ENCODE measurements at places on chromosomes 7 and 10.

DNA sequence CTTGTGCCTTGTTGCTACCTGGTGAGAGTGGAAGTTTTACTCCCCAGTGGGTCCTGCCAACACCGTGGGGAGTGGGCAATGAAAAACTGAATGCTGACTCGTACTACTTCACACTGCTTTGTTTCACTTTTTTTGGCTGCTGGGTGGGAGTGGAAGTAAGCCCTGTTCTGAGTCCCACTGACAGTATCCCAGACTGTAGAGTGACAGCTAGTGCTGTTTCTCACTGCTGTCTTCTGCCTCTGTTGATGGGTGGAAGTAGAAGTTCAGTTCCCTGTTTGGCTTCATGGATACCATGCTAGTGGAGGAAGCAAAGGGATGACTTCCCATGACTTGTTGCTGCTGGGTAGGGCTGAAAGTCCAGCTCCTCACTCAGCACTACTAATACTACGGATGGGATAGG lies 98.4 kb downstream of the STK31 start:
- DNase-seq, result no peak

- DNase-seq, result no peak
Measured at GRCh38 chr7:42677751-42678699, 233.8 kb downstream of the C7orf25 start.

DNA sequence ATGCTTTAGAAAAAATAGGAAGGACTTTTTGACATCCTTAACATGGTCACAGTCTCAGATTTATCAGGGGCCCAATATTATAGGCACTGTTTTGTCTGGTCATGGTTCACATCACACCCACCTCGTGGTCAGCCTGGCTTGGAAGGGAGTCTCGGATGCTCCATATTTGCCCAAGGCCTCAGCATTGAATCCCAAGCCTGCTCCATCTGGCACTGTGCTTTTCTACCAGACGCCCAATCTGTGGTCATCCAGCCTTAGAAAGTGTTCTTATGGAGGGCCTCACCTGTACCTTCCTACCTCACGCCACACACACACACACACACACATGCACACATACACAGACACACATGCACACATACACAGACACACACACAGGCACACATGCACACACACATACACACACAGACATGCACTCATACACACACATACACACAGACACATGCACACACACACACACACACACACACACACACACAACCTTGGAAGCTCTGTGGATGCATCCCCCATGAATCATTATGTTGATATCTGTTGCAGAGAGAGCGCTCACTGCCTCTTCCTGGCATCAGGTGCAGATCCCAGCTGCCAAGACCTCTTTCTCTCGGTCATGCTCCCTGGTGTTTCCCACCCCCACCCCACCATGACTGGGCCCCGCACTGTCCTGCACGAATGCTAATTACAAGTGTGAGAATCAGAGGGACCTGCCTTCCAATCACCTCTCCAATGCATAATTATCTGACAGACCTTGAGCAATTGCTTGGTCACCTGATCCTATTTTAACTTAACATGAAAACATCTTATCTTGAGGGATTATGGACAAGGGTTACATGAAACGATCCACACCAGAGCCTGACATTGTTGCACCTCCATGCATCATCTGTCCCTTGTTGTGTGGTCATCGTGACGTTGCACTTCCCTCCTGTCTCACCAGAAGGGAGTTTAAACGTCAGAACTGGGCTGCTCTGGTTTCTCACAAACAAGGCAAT lies 122.7 kb upstream of the TMEM72 start:
- DNase-seq, result no peak

DNA sequence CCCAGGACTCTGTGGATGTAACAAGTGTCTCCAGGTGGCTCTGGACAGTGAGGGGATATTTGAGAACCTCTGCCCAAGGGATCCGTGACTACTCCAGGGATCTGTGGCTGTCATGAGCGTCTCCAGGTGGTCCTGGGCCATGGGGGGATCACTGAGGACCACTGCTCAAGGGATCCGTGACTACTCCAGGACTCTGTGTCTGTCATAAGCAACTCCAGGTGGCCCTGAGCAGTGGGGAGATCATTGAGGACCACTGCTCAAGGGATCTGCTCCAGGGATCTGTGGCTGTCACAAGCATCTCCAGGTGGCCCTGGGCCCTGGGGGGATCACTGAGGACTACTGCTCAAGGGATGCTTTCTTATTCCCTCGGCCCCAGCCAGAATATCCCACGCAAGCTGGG lies 133.2 kb upstream of the ADARB2 start:
- DNase-seq, result no peak

GRCh38 chr7:6588566-6588965 lies 1.3 kb upstream of the INTS15 start:
- DNase-seq, result peak; percentile 51

DNA sequence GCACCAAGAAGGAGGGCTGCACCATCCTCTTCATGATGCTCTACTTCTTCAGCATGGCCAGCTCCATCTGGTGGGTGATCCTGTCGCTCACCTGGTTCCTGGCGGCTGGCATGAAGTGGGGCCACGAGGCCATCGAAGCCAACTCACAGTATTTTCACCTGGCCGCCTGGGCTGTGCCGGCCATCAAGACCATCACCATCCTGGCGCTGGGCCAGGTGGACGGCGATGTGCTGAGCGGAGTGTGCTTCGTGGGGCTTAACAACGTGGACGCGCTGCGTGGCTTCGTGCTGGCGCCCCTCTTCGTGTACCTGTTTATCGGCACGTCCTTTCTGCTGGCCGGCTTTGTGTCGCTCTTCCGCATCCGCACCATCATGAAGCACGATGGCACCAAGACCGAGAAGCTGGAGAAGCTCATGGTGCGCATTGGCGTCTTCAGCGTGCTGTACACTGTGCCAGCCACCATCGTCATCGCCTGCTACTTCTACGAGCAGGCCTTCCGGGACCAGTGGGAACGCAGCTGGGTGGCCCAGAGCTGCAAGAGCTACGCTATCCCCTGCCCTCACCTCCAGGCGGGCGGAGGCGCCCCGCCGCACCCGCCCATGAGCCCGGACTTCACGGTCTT lies 1.9 kb downstream of the FZD1 start:
- DNase-seq, result no peak

GRCh38 chr7:64887756-64888508 lies 15.1 kb upstream of the ZNF273 start:
- peak; percentile 27 for DNase-seq

DNA sequence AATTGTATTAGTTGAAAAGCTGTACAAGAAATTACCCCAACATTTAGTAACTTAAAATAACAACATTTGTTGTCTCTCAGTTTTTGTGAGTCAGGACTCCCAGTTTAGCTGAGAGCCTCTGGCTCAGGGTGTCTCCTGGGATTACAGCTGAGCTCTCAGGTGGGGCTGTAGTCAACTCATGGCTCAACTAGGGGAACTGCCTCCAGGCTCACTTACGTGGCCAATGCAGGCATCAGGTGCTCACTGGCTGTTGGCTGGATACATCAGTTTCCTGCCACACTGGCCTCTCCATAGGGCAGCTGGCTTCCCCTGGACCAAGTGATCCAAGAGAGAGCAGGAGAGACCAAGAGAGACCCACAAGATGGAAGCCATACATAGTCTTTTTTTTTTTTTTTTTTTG lies 17.5 kb downstream of the CCNY start:
- DNase-seq, result no peak
